Smooth muscle cell of the umbilical artery (primary cell): ENCODE measurements at places on chromosomes 1 and 21. TPM values are rescaled to one million over a fixed set of nuclear protein-coding genes. Genes with fewer than 3 reads are reported as not detected.

The HLX gene
- 5.4 and 5.6 TPM in 2 replicates for total RNA-seq

The TINAGL1 gene
- total RNA-seq: 241 and 312 TPM in 2 replicates

The PRKAA2 gene
- 0.89 and 1.9 TPM in 2 replicates for total RNA-seq

The CD2 gene
- not detected in 2 replicates for total RNA-seq

The CFHR3 gene
- 0.23 TPM in 1 of 2 replicates, not detected in the other for total RNA-seq

The FAM131C gene
- under 0.01 and 0.37 TPM in 2 replicates for total RNA-seq

The BATF3 gene
- total RNA-seq: 0.42 and 0.59 TPM in 2 replicates

The NTMT2 gene
- total RNA-seq: not detected in 2 replicates

The RHD gene
- total RNA-seq: not detected in 2 replicates

The OR2G6 gene
- total RNA-seq: not detected in 2 replicates

The TTC24 gene
- not detected in 2 replicates for total RNA-seq

The SLC35F3 gene
- total RNA-seq: 0.09 and 0.30 TPM in 2 replicates

The CELA2A gene
- total RNA-seq: not detected in 2 replicates

The PADI2 gene
- 0.18 TPM in 1 of 2 replicates, not detected in the other for total RNA-seq

The AGMAT gene
- total RNA-seq: 1.5 and 2.0 TPM in 2 replicates

The APH1A gene
- 57.4 and 84.6 TPM in 2 replicates for total RNA-seq

The GCSAML gene
- total RNA-seq: not detected in 2 replicates

The TSPAN1 gene
- total RNA-seq: 0.30 TPM in 1 of 2 replicates, not detected in the other
